NCI-H446 treated with DMSO at 0.1 percent for 48 hours (cell line): ENCODE measurements at places on chromosomes 4 and X.

- no peak for DNase-seq
Measured at GRCh38 chr4:67940506-67940905, 22.8 kb downstream of the TMPRSS11A start.

DNA sequence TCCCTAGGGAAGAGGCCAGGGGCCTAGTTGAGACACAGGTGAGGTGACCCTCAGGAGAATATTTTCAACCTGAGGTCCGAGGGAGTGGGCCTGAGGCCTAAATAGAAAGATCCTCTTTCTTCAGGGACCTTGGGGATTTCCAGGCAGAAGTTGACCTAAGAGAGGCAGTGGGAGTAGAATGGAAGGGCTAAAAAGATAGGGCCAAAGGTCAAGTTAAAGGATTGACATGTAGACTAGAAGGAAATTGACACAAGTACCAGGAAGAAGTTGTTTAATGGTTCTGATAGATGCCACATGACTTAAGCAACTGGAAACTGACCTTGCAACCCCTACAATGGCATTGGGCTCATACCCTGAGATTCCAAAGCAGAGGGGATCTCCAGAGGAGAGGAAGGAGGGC, 76.9 kb downstream of the SHROOM3 start:
- no peak for DNase-seq

GRCh38 chr4:34181891-34182290, 2062.4 kb downstream of the ARAP2 start:
- no peak for DNase-seq

- no peak for DNase-seq
Measured at GRCh38 chr4:100041646-100042045, 91.6 kb upstream of the H2AZ1 start.

DNA sequence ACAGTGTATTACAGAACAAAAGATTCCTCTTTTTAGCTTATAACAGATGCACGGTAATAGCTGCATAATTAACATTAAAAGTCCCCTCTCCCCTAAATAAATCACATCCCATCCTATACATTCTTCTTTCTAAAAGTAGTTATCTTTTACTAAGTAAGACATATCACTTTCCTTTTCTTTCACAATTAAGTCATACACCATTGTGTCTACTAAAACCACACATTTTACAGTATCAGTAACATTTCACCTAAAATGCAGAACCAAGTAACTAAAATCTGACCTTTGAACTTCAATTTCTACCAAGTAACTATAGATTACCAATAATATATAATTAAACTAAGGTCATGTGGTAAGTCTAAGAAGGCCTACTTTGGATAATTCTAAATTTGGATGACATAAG, 14.2 kb downstream of the DHX15 start:
- DNase-seq = no peak

DNA sequence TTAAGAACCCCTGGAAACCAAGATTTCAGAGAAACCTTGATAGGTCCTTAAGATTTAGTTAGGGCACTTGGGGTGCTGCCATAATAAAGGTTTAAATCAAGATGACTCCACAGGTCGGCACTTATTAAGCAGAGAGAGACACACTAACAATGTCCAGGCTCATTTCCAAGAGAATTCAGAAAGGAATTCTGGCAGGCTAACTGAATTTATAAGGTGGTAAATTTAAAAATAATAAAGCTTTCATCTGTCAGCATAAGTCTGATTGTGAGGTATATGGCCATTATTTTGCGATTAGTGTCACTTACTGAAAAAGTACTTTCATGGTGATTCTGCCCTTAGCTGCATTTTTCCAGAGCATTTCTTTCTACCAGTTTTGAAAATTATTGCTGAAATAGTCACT, 472.7 kb downstream of the ARAP2 start:
- no peak for DNase-seq

- no peak for DNase-seq
Measured at GRCh38 chrX:15158736-15159406, 111.0 kb downstream of the ASB9 start.

- DNase-seq = peak; percentile 3
Measured at GRCh38 chr4:1899149-1900086, 28.2 kb downstream of the NSD2 start.

DNA sequence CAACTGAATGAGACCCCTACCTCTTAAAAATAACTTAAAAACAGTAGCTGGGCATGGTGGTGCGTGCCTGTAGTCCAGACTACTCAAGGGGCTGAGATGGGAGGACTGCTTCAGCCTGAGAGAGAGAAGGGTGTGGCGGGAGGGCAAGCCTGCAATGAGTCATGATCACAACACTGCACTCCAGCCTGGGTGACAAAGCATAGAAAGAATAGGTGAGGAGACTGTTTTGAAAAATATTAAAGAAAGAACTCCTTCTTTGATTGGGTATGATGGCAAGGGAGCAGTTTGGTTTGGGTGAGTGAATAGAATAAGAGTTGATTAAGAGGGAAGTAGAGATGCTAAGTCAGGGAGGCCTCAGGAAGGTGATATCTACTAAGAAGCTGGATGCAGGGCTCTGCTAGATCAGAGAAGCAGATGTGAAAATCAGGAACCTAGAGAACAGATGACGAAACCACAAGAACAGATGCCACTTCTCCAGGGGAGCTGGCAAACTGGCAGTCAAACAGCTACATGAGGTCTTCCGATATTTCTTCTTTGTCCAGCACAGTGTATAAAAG, 318.6 kb downstream of the OPHN1 start:
- DNase-seq = no peak

DNA sequence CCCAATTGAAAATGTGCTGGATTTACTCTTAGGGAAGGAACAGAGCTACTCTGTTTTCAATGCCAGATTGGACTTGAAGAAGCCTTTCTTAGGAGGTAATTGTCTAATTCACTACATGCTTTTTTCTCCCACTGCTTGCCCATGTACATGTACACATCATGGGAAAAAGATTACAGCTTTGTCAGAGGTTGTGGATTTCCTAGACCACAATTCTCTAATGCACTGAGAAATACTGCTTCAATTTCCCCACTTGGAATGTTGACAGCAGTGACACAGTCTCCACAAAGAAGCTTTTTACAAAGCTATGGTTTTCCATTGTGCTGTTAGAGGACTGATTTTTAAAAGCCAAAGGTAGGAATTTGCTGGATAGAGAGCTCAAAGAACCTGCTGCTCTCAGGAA, 19.5 kb downstream of the ZAR1 start:
- DNase-seq = no peak

GRCh38 chr4:180134091-180134866, 2108.9 kb upstream of the TENM3 start:
- no peak for DNase-seq

GRCh38 chr4:181475781-181476507, 767.3 kb upstream of the TENM3 start:
- DNase-seq = no peak

DNA sequence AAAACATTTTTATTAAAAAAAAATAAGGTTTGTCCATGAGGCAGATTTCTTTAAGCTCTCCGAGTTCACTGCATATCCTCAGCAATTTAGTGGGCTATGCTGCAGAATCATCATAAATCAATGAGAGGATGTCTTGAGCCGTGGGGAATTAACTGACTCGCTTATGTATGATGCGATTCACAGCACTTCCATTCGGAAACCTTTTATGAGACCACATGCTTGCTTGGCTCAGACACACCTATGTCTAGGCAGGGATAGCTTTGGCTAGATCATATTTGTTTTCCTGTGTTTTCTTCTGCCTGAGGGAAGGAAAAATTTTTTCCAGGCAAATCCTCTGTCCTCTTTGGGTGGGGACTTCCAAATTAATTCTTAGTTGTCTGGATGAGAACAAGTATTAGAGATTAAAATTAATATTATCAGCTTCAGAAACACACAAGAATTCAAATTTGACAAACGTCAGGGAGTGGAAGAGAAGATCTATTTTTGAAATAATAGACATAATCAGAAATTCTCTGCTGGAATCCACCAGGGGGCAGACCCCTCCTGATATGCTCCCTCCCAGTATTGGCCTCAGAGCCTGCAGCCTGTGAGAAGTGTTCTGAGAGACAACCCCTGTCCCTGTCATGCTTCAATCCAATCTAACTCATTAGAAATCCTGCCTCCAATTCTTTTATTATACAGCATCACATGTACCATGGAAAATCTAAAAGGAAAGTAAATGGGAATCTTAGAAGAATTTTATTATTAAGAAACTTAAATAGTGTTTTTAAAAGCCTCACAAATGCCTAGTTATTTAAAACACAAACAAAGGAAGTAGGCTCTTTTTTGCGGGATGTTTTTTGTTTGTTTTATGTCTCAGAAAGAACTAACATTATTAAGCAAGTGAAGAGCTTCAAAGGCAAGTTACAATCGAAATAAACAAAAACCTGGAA, 345.1 kb upstream of the TACR3 start:
- DNase-seq = peak; percentile 51

GRCh38 chr4:141099326-141099725, 33.9 kb downstream of the RNF150 start:
- no peak for DNase-seq

DNA sequence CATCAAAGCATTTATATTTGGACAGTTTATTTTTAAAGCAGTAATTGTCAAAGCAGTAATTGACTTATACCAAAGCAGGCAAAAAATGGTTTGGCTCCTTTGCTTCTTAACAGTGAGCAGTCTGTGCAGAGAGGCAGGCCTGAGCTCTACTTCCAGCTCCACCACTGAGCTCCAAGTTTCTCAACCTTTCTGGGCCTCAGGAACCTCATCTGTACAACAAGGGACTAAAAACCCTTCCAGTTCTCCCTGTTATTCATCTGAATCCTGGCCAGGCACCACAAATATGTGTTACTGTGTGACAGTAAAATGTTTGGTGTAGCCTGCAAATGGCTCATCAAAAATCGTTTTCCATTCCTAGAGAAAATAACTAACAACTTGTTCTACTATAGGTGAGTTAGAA, 88.7 kb upstream of the TTC29 start:
- DNase-seq = no peak

DNA sequence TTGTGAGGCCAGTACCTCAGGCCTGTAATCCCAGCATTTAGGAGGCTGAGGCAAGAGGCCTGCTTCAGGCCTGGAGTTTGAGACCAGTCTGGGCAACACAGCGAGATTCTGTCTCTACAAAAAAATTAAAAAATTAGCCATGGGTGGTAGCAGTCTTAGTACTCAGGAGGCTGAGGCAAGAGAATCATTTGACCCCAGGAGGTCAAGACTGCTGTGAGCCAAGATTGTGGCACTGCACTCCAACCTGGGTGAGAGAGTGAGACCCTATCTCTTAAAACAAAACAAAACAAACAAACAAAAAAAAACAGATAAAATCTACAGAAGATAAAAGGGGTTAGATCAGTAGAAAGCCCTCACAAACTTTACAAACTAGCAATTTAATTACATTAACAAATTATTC, 80.7 kb downstream of the MAB21L2 start:
- no peak for DNase-seq

GRCh38 chr4:128608006-128608405, 201.5 kb upstream of the JADE1 start:
- DNase-seq = no peak

- no peak for DNase-seq
Measured at GRCh38 chr4:55249476-55249875, 96.6 kb upstream of the SRD5A3 start.

DNA sequence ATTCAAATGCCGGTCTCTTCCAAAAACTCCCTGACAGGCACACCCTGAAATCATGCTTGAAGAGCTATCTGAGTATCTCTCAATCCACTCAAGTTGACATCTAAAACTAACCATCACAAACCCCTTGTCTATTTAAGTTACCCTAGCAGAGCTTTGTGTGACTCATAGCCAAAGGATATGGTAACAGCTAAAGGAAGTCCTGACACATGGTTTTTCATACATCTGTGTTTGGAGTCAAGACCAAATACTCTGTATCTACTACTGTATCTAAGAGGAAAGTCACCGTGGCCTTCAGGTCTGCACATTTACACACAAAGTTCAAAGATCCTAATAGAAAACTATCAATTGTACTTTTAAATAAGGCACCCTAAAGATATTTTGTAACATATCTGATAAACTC, 239.6 kb upstream of the VCX start:
- DNase-seq = no peak

DNA sequence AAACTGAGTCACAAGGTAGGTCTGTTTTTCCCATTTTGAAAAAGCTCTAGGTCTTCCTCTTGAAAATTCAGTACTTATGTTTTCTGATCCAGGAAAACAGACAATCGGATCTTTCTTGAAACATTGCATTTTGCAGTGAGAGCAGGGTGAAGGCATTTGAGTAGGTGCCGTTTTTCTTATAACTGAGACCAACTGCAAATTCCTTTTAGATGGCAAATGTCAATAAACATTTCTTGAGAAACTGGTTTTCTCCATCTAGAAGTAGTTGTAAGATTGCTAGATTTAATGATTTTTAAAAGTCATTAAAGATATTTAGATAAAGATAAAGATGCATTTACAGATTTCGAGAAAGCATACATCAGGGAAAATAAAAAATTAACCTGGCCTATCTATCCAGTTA, 92.4 kb downstream of the PHOX2B start:
- no peak for DNase-seq

GRCh38 chr4:26858947-26859401, 1.7 kb upstream of the STIM2 start:
- no peak for DNase-seq

DNA sequence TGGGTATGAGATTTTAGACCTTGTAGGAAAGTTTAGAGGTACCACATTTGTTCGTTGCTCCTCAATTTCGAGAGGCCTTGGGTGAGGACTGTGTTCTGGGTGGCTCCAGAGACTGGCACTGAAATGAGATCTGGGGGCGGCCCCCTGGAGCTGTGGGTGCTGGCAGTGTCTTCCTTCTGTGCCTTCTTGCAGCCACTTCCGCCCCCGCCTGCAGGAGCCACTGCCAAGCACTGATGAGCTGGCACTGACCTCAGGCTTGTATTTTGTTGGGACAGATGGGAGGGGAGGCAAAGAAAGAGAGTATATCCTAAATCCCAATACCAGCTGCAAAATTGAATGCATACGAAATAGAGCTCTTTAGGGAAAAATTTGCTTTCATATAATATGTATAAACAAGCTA, 64.5 kb upstream of the CLDN34 start:
- no peak for DNase-seq

DNA sequence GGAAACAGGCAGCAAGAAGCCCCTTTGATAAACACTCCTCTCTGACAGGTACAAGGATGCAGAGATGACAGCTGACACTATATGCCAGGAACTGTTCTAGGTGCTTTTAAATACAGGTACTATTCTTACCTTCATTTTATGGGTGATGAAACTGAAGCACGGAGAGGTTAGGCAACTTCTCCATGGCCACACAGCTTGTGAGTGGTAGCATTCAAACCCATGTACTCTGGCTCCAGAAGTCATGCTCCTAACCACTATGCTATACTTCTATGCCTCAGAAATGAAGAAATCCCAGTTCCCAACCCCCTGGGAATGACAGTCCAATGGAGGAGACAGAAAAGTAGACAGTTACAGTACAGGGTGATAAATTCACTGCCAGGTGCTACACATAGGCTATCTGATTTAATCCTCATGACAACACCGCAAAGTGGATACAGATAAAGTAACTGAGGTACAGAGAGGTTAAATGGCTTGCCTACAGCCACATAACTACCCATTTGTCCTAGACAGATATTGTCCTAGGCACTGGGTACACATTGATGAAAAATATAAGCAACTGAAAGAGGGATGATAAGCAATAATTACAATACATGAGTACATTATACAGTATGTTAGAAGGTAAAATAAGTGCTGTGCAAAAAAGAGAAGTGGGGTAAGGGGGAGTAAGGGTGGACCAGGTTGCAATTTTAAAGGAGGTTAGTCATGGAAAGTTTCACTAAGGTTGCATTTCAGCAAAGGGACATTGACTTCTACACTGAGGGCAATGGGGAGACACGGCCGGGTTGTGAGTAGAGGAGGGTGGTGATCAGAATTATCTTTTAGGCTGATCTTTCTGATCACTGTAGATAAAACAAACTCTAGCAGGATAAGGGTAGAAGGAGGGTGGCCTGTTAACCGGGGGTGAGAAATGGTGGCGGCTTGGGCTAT, 1.6 kb upstream of the F8 start:
- DNase-seq = no peak

GRCh38 chr4:70842761-70843435, 3.2 kb upstream of the GRSF1 start:
- no peak for DNase-seq
